ENCODE measurements at places on chromosomes 12 and 14.
A peak's percentile ranks its signal among the peaks of the same experiment; 100 is the strongest.

DNA sequence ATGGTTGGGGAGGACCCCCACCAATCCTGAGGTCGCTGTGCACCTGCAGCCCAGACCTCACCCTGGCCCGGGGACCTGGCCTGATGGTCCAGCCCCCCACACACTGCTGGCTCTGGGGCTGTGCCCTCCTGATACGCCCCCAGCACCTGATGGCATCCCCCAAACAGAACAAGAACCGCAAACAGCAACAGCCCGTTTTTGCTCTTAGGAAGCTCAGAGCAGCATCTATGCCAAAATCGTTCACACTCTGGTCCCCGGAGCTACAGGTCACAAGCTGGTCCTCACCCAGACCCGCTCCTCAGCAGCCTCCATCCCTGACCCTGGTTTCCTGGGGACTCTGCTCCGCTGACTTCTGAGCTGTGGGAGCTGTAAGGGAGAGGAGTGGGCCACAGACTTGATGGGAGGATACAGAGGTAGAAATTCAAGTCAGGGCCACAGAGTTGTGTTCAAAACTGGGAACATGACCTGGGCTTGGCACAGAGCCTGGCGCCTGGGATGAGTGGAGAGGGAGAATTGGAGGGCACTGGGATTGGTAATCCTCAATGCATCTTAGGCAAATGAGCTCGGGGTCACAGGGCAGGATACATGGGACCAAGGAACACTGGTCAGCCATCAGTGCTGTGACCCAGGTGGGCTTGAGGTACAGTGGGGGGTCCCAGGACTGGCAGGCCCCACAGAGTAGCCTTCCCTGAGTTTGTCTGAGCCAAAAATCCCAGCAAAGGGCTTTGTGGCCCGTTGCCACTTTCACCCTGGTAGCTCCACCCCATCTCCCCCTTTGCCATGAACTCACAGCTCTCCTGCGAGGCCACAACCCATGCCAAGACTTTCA is 170.9 kb upstream of the RTL1 start:
- no peak for DNase-seq

GRCh38 chr14:105466531-105467248 is 7.9 kb upstream of the CRIP2 start:
- no peak for DNase-seq

- DNase-seq = no peak
Observed at GRCh38 chr14:40280652-40281051, 848.4 kb upstream of the FBXO33 start.

- DNase-seq = no peak
Observed at GRCh38 chr12:76694369-76694768, 69.5 kb upstream of the ZDHHC17 start.

DNA sequence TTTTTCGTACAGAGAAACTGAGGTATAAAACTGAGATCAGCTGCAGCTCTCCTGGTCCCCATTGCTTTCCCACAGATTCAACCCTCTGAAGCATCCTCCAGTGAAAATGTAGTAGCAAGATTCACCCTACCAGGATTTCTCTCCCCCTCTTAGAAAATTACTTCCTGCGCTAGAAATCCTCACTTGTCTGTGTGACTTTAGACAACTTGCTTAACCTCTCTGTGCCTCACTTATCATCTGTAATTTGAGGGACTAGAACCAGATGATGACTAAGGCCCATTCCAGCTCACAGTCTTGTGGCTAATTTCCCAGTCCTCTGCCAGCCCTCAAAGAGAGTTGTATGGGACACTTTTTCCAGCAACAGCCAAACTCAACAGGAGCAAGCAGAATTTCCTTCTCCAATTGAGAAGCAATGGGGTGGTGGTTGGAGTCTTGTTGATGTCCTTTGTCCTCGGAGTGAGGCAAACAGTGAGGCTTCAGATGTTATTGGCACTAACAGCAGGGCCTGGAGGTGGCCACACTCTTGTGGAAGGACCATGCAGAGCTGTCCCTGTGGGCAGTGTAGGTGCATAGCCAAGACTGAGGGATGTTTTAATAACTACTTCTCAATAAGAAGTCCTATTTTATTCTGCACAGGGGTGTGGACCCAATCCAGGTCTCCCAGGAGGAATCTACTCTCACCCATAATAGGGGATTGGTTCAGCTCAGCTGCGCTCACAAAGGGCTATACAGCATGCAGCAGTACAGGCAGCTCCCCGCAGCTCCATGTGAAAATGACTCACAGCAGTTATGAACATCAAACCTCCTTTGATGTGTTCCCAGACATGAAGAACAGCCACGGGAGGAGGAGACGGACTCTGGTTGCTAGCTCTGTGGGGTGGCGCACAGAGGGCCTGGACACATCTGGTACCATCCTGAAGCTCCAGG is 200.1 kb downstream of the DAD1 start:
- peak; percentile 16 for DNase-seq

DNA sequence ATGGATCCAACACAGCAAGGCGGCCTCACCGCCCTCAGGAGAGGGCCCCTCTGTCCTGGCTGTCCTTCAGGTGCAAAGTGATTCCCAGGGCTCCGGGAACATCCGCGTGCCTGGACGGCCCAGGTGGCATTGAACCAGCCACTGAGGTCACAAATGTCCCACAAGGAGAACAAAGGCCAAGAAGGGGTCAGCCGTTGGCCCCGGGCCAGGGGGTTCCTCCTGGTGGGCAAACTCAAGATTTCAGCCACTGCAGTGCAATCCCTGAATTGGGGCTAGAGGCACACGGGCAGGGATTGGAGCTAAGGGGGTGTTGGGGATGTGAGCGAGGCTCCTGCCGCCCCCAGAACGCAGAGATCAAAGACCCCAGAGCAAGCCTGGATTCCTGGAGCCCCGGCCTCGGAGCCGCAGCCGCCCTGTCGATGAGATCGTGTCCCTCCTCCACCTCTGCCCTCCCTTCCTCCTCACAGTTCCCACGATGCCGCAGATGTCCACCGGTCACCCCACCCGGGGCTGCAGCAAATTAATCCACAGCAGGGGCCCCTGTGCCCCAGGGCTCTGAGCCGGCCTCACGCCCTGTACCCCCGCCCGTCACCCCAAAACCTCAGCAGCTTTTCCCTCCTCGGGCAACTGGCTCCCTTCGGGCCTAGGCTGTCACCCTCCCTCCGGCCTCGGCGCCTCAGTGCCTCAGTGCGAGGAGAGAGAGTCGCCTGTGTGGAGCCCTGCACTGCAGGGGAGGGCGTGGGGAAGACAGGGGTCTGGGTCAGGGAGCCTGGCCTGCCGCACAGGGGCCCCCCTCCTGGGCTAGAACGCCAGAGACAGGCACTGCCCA is 56.7 kb upstream of the GALNT9 start:
- DNase-seq = no peak

DNA sequence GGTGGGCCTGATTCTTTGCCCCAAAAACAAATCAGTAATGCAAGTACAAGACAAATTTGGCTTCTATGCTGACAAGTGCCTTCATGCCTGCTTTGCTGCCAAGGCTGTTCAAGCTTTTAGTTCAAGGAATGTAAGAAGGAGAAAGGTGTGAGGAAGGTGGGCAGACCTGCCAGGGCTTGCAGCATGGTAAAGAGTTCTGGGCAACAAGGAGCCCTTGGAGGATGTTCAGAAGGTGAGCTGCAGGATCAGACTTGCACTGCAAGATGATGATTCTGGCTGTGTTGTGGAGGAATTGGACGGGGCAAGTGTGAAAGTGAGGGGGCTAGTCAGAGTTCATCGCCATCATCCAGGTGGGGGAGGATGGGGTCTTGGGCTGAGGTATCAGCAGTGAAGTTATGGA is 167.9 kb downstream of the NUAK1 start:
- no peak for DNase-seq

DNA sequence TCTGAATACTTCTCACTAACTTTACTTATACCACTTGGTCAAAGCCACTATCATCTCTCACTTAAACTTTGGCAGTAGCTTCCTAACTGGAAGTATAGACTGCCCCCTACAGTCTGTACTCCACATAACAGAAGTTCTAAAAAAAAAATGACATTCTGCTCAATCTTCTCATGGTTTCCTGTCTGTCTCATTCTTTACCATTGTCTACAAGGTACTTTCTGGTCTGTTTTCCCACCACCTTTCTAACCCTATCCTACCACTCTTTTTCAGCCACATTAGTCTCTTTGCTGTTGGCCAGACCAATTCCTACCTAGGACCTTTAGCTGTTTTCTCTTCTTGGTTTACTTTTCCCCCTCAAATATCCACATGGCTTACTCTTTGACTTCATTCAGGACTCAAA is 14.7 kb downstream of the CPSF6 start:
- DNase-seq = peak; percentile 58

- no peak for DNase-seq
Observed at GRCh38 chr14:96515731-96516130, 13.5 kb downstream of the PAPOLA start.

DNA sequence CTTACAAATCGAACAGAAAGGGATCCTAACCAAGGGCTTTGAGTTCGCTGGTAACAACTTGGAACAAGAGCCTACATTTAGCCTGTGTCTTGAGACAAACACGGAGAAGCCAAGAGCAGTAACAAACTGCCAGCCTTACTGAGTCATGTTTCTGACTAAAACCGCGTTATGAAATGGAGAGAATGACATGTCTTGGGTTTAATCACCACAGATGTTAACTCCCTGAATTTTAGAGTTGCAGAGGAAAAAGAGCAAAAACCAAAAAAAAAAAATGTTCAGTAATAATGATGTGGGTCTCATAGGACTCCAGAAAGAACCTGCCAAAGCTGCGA is 1.0 kb downstream of the BLTP3B start:
- peak; percentile 10 for DNase-seq

DNA sequence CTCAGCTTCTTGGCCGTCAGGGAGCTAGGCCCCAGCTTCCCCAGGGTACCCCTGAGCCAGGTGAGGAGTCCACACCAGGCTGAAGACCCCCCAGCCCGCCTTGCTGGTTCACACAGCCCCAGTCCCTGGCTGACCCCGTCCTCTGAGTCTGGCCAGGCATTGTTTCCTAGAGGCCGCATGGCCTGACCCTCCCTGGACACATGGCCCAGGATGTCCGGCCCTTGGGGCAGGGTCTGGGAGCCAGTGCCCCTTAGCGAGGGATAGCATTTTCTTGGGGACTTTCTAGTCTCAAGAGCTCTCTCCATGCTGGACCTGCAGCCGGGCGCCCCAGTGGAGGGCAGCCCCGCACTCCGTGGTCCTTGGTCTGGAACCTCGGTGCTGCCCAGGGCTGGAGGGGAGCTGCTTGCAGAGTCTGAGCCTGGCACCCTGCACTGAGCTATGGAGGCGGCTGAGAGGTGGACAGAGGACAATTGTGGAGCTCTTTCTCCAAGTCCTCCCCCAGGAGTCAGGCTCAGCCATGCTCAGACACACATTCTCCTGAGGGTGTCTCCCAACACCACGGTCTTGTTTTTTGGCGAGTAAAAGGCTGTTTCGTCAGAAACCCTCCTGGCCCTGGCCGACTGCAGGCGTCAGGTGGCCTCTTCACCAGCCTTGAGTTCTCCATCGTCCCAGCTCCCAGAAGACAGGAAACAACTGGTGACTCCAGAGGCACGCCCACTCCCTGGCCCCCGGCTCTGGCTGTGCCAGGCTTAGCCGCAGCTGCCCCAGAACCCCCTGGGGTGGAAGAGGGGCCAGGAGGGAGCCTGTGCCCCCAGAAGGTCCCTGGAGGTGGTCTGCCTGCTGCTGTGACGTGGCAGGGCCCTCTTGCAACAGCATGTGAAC is 17.6 kb upstream of the CRIP2 start:
- DNase-seq = no peak

DNA sequence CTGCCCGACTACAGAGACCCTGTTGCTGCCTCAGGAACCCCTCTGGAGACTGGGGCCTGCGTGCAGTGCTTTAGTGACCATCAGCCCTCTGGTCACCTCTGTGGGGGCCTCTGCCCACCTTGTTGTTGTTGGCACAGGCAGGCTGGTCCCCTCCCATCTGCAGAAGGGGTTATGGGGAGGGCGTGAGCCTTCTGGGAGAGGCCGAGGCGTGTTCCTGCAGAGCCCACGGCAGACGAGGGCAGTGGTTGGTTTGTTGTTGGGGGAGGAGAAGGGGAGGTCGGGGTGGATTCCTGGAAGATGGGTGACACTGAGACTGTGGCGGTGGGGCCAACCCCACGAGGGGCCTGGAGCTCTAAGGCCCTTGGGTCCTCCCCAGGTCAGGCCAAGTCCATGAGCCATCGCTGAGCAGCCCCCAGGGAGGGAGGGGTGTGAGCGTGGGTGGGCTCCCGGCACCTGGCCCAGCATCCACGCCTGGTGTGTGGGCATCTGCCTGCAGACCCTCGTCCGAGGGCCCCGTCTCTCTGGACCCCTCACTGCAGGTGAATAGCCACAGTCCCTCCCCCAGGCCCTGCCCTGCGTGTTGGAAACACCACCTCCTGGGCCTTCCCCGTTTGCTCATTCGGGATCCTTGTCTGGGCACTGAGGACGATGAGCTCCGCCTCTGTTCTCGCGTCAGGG is 23.6 kb downstream of the FBRSL1 start:
- no peak for DNase-seq

- DNase-seq = no peak
Observed at GRCh38 chr12:52873832-52874572, 25.2 kb upstream of the KRT78 start.

DNA sequence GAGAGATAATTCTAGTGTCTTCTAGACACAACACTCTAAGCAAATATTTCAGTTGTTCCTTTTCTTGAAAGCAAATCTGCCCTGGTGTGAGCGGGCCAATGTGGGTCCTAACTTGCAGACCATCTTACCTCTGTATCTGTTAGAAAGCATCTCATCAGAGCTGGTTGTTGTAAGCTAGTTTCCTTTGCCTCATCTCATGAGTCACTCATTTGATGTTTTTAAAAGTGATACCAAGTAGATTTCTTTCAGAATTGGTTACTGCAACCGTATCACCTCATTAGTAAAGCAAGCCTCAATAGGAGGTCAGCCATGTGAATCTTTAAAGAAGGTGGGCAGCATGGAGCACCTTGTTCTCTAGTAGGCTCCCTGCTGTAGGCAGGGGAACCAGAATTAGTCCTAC is 78.6 kb downstream of the DAAM1 start:
- no peak for DNase-seq

Measured in hippocampal formation (tissue), 2 donors.